Transverse colon (tissue), 4 donors: ENCODE measurements at places on chromosomes 7 and 10.

DNA sequence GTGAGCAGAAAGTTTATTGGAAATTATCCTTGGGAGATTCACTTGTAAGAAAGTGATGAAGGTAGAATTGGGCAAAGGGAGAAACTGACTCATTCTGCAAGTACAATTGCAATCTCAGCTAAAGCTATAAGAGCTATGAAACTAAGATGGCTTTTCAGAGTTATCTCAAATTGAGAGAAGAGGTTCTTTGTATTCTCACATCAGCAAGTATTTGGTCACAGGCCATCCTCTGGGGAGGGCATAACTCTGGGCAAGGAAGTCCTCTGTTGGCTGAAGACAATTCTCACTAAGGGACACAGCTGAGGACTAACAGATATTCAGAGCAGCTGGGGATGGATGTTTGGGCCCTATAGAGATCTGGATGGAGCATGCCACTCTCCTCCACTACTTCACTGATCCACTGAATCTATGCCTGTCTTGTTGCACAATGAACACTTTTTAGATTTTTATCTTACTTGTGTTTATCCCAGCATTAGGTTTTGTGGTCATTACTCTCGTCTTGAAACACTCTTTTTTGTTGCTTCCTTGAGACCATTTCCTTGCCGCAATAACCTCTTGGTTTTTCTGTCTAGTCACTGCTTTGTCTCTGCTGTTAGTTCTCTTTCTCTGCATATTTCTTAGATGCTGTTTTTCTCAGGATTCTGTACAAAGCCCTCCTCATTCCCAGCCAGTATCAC lies 115.1 kb downstream of the GNAI1 start:
- no peak for DNase-seq

- no peak for DNase-seq
Measured at GRCh38 chr7:149644754-149645153, 128.6 kb downstream of the ZNF467 start.

DNA sequence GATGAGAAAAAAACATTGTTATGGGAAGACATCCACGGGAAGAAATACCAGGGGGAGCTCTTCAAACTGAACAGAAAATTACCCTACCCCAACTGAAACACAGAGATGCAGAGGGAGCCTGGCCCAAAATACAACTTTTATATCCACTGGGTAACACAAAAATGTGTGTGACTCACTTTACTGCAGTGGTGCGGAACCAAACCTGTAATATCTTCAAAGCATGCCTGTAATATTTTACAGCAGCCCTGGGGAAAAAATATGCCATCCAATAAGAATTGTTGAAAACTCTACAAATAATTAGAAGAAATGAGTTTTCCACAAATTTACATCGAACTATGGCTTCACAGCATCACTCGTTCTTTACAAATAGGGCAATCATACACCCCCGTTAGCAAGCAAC lies 49.8 kb upstream of the SRRM3 start:
- DNase-seq = no peak

GRCh38 chr7:22082553-22082885 lies 136.8 kb upstream of the CDCA7L start:
- DNase-seq = no peak

- DNase-seq = no peak
Measured at GRCh38 chr7:30596014-30596641, 1.4 kb downstream of the GARS1 start.

DNA sequence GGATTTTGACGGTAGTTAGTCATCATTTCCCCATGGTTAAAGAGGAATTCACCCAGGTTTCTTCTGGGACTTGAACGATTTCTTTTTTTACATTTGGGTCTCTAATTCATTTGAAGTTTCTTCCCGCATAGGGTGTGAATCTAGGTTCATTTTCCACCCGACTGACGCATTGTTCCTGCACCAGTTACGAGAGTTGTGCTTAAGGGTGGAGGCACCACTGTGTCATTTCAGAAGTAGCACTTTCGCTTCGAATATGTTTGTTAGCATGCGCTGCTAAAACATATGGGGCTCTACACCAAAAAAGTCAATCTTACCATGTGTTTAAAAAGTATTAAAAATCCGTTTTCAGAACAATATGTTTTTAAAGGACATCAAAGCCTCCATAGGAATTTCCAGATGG lies 140.3 kb downstream of the VIPR2 start:
- no peak for DNase-seq

- peak; percentile 96 for DNase-seq
Measured at GRCh38 chr7:55365675-55366460, 731 bp downstream of the LANCL2 start.

DNA sequence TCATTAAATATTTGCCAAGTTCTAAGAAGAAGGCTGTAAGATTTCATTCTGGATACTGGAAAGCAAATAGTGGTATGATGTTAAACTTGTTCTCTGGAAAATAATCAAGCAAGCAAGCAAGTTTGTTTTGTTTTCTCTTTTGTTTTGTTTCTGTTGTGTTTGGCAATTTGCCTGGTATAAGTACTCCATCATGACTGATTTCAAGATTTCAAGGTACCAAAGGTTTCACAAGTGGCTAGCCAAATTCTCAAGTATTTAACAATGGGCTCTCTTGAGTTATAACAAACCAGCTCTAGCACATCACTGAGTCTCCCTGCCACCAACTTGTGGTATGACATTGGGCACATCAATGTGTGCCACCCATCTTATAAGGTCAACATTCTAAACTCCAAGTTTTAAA lies 151.7 kb upstream of the IGFBP3 start:
- no peak for DNase-seq

DNA sequence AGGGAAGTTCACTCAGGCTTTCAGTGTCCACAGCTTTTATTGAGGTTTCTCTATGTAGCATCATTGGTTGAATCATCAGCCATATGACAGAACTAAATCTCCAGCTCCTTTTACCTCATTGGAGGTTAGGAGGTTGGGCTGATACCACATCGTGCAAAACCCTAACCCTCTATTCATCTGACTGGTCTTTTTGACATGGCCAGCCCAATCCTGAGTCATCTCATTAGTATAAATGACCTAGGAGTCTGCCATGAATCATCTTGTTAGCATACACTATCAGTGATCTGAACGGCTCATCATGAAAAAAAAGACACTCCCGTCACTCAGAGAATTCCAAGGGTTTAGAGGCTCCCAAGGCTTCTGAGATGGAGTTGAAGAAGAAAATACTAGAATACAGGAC lies 669.8 kb upstream of the POT1 start:
- DNase-seq = no peak

GRCh38 chr10:113552014-113552413 lies 839 bp upstream of the HABP2 start:
- DNase-seq = no peak

DNA sequence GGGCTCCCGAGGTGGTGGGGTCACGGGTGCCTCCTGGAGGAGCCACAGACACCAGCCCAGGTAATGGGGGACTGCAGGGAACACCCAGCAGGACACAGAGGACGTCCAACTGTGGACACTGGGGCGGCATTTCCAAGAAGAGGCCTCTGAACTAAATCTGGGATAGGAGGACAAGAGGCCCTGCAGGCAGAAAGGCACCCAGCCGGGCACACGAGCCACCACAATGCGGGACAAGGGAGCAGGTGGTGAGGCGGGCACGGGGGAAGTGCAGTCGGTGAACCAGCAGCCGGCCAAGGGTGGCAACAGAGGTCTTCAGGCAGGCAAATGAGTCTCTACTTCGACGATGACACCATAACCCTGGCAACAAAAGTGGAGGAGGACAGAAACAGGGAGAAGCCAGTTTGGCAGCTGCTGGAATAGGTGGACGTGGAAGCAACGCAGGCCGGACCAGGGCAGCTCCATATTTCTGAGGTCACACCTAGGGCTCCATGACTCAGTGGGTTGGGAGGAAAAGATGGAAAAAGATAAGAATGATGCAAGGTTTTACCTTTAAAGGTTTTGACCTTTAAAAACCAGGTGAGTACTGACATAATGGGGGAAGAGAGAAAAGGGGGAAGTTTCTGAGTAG lies 26.1 kb upstream of the GALNTL5 start:
- DNase-seq = no peak

DNA sequence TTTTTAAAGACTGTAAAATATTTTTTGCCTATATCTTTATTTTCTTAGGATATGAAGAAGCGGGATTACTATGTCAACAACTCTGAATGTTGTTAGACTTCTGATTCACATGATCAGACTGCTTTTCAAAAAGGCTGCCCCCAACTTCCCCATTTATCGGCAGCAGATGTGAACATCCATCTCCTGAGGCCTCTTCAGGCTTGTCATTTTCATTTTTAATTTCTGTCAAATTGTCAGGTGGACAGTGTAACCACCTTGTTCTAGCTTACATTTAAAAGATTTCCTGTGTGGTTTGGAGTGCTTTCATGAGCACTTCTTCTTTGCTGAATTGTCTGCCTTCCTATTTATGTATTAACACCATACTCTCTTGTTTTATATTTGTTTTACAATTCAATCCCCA lies 78.8 kb upstream of the GSDME start:
- no peak for DNase-seq

DNA sequence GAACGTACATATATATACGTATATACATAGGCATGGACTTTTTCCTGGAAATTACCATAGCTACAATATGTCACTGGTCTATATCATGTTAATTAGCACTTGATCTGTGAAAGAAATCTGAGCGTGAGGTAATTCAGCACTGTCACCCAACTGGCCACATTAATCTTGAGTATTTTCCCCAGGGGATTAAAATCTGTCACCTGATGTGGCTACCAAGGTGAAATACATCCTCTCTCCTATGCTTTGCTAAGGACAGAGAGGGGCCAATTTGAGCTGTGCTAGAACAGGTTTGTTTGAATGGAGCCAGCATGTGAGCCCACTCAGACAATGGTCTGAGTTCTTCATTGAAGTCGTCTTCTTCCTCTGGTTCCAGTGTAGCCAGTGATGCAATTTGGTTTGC lies 33.3 kb downstream of the CYCS start:
- DNase-seq = no peak

DNA sequence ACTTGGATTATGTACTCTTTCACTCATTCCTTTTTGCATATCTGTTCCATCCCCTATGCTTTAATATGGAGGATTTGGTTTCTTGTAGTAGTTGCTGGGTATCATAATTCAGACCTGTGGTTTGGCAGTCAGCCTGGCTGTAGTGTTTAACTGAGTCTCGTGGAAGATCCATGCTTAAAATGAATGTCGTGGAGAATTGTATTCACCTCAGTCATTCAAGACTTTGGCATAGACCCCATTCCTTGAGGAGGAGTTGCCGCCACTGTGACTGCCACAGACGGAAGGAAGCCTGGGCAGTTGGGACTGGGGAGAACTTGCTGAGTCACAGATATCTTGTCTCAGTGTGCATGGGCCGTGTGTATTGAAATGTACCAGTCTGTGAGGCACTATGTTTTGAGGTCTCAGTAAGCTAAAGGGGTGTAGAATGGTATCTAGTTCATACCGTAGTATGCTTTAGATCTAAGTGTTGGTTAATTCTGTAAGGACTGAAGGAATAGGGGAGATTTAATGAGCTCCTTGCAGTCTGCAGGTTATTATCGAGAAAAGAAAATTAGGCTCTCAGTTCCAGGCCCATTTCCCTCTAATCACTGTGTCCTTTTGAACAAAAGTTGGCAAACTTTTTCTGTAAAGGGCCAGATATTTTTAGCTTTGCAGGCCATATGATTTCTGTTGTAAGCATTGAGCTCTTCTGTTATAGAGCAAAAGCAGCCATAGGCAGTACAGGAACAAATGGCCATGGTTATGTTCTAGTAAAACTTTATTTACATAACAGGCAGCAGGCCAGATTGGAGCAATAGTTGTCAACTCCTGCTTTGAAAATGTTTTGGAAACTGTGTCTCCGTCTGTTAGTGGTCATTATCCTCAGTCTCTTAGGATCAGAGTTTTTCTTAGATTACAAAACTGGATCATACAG lies 76.8 kb downstream of the TPST1 start:
- DNase-seq = no peak

GRCh38 chr10:5033061-5033778 lies 29.6 kb upstream of the AKR1C2 start:
- no peak for DNase-seq

DNA sequence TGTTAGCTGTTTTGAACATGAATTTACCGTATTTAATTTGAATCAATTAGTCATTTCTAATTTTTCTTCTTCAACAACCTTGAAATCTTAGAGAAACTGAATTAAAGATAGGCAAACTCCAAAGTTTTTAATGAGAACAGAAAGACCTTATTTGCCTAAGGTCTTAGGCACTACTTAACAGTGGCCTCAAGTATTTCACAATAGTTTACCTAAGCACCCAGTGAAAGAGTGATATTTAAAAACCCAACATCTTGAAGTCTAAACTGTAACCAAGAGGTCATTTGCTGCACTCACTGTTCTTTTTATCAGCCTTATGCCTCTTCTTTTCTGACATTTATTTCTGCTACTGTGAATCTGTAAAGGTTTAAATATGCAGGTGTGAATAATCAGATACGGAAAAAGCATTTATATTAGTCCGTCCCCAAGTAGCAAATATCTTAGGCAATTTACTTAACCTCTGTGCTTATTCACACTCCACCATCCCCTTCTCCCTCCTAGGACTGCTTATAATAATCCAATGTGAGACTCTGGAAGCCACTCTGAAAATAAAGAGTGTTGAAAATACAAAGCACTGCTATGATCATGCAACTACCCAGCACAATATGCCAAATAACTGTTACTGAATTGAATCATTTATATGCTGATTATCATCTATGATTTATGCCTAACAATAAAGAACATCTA lies 105.7 kb downstream of the ELAPOR2 start:
- no peak for DNase-seq

- DNase-seq = no peak
Measured at GRCh38 chr7:122691569-122692235, 7.2 kb downstream of the RNF133 start.

DNA sequence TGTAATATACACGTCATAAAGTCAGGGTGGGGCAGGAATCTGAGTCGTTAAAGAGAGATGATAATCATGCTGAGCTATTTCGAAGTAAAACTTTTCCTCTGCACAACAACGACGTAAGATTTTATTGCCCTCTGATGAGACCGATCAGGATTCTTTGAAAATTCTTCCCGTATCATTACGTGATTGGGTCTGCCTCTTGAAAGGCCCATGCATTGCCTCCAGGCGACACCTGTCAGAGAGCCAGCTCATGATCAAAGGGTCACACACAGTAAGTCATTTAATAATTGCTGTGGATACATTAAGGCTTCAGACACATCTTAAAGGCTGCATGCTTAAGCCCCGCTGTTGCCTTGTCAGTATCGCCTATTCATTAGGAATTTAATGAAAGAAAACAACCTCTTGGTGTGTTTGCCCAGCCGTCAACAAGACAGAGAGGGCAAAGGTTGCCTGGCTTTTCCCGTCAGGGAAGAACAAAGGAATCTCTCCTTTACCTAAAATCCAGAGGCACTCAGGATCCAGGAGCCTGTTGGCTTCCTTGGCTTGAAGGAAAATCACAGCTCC lies 189.0 kb upstream of the SH2B2 start:
- peak; percentile 45 for DNase-seq

DNA sequence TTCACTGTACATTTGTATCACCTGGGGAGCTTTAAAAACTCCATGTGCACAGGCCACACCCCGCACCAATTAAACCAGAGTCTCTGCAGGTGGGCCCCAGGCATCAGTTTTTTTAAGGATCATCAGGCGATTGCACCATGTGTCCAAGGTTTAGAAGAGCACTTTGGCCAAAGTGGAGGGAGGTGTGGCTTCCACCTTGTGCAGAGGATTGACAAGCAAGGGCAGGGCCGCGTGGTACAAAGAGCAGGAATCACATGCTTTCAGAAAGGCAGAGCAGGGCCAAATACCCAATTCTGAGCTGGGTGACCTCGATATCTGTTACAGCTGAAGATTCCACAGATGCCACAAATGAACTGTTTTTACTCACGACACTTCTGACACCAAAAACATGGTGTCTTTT lies 52.4 kb downstream of the NOC3L start:
- DNase-seq = no peak
